ENCODE measurements at places on chromosomes 13 and 19.

- DNase-seq = no peak
Measured at GRCh38 chr13:36915106-36915505, 4.9 kb downstream of the SMAD9 start.

GRCh38 chr19:16262618-16263017 is 62.0 kb upstream of the KLF2 start:
- no peak for DNase-seq

GRCh38 chr19:43765109-43765876 is 10.5 kb upstream of the SMG9 start:
- peak; percentile 17 for DNase-seq

- DNase-seq = no peak
Measured at GRCh38 chr13:73776151-73776785, 357.9 kb downstream of the KLF12 start.

DNA sequence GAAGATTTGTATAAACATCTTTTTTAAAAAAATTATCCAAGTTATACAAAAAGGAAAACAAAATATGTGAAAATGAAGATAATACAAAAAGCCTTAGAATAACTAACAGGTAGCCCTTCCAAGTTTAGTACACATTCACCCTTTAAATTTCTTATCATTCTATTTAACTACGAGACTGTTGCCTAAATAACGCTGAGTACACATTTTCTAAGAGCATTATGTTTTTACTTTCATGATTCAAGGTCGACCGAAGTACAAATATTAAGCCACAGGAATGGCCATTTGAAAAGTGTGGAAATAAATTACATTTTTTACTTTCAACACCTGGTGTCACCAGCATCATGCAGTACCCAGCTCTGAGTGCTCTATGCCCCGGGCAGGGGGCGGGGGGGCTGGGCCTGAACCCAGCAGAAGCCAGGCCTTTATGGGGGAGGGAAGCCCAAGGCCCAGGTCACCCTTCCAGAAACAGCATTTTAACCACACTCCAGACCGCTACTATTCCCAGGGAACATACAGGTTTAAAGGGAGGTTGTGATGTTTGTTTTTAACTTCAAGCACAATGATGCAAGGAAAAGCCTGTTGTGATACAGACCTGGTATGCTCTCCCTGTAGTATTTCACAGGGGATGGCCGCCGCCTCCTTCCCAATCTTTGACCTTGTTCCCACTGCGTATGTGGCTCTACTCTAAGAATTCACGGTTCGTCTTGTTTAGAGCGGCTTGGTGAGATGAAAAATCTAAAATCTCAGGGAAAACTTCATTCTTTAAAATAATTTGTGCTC is 24.0 kb downstream of the GGACT start:
- DNase-seq = no peak

DNA sequence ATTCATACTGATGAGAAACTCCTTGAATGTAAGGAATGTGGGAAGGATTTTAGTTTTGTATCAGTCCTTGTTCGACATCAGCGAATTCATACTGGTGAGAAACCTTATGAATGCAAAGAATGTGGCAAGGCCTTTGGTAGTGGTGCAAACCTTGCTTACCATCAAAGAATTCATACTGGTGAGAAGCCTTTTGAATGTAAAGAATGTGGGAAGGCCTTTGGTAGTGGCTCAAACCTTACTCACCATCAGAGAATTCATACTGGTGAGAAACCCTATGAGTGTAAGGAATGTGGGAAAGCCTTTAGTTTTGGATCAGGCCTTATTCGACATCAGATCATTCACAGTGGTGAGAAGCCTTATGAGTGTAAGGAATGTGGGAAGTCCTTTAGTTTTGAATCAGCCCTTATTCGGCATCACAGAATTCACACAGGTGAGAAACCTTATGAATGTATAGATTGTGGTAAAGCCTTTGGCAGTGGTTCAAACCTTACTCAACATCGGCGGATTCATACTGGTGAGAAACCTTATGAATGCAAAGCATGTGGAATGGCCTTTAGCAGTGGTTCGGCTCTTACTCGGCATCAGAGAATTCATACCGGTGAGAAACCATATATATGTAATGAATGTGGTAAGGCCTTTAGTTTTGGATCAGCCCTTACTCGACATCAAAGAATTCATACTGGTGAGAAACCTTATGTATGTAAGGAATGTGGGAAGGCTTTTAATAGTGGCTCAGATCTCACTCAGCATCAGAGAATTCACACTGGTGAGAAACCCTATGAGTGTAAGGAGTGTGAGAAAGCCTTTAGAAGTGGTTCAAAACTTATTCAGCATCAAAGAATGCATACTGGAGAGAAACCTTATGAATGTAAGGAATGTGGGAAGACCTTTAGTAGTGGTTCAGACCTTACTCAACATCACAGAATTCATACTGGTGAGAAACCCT is 26.6 kb downstream of the ZNF345 start:
- no peak for DNase-seq

All from NCI-H446 (cell line).